D341Med (cell line): ENCODE measurements at places on chromosomes 3 and 15.

DNA sequence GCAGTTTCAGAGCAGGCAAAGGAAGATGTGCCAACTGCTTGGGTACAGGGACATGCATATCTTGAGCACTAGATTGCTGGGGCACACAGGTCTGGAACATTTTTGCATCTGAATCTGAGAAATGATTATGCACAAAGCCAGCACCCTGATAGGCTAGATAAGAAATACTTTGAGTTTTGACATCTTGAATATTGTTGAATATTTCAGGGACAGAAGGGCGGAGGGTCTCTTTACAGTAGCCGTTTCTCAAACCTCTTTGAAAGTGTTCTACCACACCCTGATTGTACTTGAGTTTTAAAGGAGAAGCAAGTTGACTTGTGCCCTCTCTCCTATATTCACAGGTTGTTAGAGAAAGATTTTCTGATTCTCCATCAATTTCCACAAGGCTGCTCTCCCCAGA, 188.1 kb upstream of the STRIT1 start:
- DNase-seq: no peak

GRCh38 chr3:128280481-128281052, 127.3 kb downstream of the EEFSEC start:
- no peak for DNase-seq

GRCh38 chr3:100830931-100831330, 121.6 kb downstream of the TFG start:
- no peak for DNase-seq

DNA sequence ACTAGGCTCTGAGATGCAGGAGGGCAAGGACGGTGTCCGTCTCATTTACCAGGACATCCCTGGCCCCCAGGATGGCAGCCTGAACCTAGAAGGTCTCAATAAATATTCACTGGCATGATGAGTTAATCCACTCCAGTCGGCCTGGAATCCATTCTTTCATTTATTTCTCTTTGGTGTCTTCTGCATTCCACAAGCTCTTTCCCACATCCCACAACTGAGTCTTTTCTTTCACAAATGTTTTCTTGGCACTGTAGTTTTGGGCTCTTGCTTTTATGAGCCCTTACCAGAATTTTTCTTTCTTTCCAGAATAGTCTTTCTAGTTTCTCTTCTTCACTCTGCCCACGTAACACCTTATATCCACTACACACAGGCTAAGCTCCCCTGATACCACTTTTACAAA, 778.0 kb downstream of the AGBL1 start:
- no peak for DNase-seq

- no peak for DNase-seq
Observed at GRCh38 chr15:29560896-29561295, 261.4 kb downstream of the TJP1 start.

DNA sequence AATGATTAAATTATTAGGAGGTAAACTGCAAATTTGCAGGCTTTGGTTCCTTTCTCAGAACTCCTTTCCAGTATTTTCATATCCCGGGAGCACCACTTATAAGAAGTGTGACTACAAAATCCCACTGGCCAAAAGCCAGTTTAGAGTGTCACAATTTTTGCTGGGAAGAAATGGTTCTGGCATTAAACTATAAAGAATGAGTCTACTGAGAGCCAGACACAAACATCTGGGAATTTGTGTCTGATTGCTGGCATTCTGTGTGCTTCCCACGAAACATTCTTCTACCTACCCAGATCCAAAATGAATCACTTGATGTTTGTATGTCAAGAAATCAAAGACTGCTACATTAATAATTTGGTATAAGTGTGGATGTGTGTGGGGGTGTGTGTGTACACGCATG, 82.8 kb downstream of the DUT start:
- DNase-seq: no peak

GRCh38 chr3:168824107-168824506, 728.4 kb upstream of the GOLIM4 start:
- DNase-seq: no peak

DNA sequence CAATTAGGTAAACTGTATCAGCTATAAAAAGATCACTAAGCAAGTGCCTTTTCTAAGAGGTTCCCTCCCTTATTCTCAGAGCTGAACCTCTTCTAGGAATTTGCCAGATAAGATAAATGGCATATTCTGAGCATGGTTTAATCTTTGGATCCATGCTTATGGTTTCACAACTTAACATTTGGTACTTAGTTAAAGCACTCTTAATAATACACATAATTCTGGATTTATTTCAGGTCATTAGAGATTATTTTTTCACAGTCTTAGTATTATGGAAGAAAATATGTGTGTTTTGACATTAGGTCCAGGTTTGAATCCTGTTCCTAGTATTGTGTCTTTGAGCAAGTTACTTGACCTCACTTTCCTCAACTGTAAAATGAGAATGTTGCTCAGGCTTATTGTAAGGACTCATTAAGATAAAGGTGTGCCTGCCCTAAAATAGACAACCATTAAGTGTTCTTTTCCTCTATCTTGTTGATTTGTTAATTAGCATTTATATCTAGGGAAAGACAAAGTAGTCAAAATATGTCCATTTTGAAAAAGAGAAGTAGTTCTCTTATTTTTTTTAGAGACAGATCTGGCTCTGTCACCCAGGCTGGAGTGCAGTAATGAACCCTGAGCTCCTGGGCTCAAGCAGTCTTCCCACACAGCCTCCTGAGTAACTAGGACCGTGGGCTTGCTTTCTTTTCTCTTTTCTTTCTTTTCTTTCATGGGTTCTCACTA, 43.4 kb downstream of the TSC22D2 start:
- DNase-seq: no peak

DNA sequence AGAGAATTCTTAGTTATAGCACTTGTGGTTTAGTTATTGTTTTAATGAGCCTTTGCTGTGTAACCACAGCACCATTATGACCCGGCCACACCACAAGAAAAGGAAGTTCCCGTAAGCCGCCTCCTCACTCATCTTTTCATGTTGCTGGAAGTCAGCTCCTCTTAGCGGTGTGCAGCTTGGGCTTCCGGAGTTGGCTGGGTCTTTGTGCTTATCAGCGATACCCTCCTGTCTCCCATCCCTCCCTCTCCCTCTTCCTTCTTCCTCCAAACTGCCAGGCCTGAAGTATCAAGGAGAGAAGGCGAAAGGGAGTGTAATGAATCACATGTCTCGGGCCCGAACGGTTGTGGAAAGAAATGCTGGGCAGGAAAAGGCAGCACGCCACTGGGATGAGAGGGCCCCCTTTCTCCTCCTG, 353.5 kb downstream of the MCTP2 start:
- no peak for DNase-seq

DNA sequence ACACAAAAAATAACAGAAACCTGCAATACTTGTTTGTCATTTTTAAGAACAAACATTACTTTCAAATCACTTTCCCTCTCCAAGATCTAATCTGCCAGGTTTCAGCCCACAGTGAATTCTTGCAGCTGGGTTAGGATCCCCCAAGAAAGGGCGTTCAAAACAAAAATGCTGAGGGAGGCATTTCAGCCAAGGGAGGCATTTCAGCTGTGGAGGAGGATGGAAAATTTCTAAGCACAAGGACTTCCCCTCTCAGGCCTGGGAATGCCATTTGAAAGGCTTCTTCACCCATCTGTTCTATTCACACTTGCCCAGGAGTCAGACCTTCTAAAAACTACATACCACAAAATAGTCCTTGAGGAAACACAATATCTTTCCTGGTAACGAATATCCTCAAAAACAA, 69.1 kb downstream of the P3H2 start:
- no peak for DNase-seq

GRCh38 chr3:186207515-186207914, 98.6 kb upstream of the ETV5 start:
- no peak for DNase-seq

GRCh38 chr15:52255008-52255407, 40.6 kb downstream of the MYO5C start:
- no peak for DNase-seq

GRCh38 chr15:37143351-37143750, 43.0 kb upstream of the MEIS2 start:
- DNase-seq: no peak

- no peak for DNase-seq
Observed at GRCh38 chr15:84991014-84991712, 9.5 kb downstream of the PDE8A start.

DNA sequence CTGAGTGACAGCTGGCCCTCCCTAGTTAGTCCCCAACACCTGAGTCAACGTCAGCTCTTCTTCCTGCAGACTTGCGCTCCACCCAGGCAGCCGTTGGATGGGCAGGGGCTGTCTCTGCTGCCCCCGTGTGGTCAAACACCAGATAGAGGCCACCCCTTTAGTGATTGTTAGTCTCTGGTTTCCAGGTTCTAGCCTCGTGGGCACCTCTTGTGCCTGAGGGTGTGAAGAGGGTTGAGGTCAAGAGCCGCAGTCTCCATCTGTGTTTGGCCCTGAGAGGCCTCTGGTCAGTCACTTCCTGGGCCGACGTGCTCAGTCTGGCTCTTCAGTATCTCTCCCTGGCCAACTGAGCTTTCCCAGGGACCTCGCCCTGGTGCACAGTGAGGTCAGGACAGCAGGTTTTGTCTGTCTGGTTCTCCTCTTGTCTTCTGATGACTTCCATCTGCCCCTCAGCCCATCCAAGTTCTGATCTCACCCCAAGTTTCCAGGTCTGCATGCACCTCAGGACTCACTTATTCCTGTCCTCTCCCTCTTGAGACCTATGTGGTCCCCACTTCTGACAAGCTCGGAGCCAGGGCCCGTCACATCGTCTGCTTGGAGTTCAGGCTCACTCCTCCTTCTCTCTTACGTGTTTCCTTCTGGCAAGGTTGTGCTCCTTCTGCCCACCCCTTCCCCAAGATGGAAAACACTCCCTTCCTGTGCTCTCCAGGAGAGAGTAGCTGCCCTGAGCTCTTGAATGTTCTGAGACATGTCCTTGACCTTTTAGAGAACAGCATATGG, 20.9 kb downstream of the CD276 start:
- peak; percentile 82 for DNase-seq

DNA sequence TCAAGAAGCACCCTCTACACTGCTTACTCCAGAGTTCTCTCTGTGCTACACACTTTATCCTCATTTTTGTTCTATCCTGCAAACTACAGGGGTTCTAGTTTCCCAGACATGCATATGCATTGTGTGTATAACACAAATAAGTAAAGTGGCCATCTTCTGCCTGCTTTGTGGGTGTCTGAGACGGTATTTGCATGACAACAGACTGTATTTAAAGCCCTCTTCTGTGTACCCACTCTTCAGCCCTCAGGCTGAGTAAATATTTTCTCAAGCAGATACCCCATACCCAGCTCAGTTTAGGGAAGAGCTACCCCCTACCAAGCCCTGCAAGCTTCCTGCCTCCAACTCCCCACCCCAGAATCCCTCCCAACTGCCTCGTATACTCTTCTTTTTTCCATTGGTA, 31.7 kb downstream of the SYNPR start:
- DNase-seq: no peak

DNA sequence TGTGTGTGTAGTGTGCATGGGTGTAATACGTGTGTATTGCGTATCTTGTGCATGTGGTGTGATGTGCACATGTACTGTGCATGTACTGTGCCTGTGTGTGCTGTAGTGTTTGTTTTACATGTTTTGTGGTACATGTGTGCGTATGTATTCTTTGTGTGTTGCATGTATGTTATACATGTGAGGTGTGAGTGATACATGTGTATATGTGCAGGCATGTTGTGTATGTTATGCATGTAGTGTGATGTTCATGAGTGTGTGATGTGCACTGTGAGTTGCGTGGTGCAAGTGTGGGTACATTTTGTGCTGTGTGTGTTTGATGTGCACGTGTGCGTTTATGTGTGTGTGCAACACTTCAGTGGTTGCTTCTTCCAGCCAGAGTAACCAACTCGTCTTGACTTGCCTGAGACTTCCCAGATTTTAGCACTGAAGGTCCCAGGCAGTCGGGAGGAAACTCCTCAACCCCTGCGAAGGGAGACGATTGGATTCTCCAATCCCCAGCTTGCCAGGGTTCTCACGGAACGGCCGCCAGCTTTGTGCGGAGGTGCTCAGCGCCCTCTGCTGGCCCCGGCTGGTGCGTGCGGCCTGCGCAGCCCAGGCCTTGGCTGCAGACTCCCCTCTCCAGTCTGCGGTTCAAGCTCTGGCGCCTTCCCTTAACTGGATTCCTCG, 3.6 kb downstream of the GALNT15 start:
- peak; percentile 93 for DNase-seq

DNA sequence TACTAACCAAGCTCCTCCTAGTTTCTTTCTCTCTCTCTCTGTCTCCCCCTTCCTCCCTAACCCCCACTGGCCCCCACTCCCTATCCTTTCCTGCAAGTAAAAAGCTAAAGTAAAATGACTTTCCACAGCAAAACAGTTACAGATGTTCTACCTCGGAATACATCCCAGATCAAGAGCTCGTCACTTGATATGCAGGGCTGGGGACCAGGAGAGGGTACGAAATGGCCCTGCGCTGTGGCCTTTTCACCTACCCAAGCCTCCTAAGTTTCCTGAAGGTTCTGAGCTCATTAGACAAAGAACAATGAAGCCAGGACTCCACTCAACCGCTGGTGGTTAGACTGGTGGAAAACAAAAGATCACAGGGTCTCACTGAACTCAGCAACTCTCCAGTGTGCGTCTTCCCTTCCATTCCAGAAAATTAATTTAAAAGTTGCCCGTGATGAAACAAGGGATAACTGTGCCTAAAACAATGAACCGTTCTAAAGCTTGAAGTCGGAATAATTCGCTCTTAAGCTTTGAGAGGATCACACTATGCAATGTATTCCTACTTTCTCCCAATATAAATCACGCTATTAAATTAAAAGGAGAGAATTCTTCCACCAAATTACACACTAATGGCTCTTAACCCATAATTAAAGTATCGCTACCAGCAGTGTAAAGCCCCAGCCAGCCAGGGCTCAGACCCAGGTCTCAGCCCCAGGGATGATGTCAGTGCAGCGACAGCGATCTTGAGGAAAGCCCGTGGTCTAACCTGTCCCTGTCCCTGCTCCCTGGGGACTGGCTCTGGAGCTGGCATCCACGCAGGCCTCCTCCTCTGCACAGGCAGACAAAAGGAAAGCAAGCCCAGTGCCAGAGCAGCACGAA, 5.0 kb downstream of the VGLL4 start:
- DNase-seq: no peak

DNA sequence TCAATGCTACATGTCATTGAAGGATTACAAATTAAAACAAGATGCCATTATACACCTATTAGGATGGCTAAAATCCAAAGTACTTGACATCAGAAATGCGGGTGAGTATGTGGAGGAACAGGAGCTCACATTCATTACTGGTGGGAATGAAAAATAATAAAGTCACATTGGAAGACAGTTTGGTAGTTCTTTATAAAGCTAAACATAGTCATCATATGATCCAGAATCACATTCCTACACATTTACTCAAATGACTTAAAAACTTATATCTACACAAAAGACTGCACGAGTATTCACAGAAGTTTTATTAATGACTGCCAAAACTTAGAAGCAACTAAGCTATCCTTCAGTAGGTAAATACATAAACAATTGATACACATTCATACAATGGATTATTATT, 147.2 kb downstream of the ISL2 start:
- DNase-seq: no peak

- no peak for DNase-seq
Observed at GRCh38 chr3:32822609-32823498, 5.1 kb downstream of the TRIM71 start.

DNA sequence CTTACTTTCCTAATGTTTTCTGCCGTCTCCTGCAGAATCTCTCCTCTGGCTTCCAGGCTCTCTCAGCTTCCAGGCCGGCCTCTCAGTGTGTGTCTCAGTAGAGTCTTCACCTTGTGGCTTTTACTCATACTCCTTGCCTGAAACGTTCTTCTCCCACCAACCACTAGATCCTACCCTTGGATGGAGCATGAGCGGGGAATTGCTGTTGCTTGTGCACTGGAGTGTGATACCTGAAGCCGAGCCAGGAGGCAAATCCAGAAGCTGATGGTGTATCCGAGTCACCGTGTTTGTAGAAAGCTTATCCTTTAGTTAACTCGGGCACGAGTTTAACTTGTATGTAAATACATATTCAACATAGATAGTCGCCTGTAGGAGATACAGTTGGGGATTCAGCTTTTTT, 285.0 kb upstream of the C2CD4B start:
- DNase-seq: no peak
